Caudate nucleus (tissue), 63 donors: ENCODE measurements at places on chromosomes 16 and 17.
A peak's percentile ranks its signal among the peaks of the same experiment; 100 is the strongest.

DNA sequence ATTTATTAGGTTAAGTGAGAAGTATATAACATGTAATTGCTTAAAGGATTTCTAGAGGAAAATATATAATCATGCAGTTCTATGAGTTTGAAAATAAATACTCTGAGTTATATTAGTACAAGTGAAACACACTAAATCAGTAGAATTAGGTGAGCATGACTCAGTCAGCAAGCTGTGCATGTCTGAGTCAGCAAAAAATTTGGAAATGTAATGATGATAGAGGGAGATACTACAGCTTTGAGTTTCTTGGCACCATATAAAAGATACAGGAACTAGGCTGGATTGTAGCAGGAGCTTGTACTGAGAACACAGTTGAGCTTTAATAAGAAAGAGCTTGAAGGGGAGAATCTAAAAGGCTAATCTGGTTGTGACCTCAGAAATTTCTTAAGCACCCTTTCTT, 1224.6 kb downstream of the CDH8 start:
- DNase-seq: no peak

DNA sequence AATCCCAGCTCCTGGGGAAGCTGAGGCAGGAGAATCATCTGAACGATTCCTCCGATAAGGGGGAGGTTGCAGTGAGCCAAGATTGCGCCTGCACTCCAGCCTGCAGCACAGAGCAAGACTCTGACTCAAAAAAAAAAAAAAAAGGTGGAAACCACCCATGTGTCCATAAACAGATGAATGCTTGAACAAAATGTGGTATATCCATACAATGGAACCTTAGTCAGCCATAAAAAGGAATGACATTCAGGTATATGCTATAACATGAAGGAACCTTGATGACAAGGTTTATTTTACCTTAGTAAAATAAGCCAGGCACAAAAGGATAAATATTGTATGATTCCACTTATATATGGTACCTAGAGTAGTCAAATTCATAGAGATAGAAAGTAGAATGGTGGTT, 2.9 kb upstream of the MEIOC start:
- DNase-seq: no peak

DNA sequence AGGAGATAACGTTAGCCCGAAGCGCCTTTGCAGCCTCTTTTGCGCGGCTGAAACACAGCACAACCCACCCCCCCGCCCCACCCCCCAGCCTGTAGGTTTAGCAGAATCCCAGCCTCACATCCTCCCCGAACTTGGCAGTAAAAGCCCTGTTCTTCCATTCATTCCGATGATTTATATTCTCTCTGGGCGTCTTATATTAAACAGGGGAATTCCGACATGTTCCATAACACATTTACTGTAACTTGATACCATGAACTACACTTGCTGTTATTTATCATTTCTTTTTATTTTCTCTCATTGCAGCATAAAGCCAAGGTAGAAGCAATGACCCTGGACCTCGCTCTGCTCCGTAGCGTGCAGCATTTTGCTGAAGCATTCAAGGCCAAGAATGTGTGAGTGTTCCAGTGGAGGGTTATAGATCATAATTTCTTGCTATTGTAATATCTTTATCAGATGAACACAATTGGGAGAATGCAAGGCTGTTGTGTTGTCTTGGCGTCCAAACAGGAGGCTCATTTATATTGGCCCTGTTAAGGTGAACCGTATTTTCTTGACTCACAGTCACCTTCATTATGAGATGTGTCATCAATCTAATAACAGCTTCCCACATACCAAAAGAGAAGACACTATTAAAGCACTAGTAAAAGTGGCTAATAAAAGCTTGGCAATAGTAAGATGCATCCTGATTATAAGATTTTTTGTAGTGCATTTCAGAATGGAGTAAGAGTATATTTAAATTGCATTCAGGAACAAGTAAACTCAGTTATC, 287.3 kb downstream of the WWOX start:
- DNase-seq: no peak

- DNase-seq: no peak
Observed at GRCh38 chr16:79151-80054, 1.4 kb downstream of the MPG start.

DNA sequence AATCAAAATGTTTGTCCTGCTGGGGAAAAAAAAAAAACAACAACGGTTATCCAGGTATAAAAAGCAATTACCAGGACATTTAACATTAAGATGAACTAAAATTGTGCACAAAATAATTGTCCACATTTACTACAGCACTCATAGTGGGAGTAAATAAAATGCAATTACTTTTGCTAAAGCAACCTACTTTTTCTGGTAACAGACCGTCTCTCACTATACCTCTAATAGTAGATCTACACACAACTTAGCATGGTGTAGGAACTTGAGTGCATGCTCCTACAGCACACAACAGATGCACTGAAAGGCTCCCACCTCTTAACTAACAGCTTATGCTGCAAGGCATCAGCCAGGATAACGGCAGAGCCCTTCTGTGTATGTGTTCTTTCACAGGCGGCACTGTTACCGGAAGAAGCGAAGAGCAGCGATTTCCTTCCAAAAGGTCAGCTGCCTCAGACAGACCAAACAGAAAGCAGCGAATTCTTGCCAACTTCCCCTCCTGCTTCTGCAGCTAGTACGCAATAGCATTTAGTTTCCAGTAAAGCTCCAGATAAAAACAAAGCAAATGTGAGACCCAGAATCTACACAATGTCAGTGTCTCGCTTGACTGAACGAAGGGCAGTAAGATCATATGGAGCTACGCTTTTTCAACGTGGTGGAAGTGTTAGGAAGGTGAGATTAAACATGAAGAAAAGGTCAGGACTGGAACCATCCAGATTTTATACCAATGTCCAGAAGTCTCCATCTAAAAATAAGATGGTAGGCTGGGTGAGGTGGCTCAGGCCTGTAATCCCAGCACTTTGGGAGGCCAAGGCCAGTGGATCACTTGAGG, 27.6 kb downstream of the STAT5B start:
- peak; percentile 85 for DNase-seq

- no peak for DNase-seq
Observed at GRCh38 chr16:65285128-65286048, 163.5 kb upstream of the CDH11 start.

DNA sequence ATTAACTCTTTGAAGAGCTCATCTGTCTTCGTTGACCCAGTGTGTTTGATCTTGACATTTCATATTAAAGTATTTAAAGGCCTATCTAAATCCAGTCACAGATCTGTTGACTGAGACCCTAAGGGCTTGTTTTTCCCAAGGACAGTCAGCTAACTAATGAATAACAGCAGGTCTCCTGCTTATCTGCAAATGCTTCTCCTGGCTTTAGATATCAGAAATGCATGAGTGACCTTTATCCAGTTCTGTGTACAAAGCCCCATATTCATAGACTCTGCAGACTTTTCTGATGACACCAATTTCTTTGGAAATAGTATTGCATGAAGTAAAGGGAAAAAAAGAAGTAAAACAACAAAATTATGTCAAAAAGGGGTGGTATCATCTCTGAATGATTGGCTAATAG, 70.3 kb downstream of the YPEL2 start:
- DNase-seq: no peak

- no peak for DNase-seq
Observed at GRCh38 chr17:11535231-11535630, 63.0 kb upstream of the DNAH9 start.

- no peak for DNase-seq
Observed at GRCh38 chr16:54582631-54583250, 296.2 kb upstream of the IRX3 start.

DNA sequence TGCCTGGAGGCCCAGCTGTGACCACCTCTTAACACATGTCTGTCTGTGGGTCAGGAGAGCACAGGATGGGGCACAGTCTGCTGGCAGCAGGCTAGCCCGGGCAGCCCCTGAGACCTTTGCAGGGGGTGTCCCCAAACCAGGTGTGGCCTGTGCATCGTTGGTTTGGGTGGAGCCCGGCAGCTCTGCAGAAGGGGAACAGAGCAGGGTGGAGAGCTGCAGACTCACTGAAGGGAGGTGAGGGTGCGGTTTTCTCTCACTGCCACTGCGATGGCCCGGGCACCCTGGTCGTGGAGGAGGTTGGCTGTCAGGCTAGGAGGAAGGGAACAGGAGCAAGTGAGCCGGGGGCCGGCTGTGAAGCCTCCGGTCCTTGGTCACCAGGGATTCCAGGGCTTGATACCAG, 28.8 kb downstream of the NLRC3 start:
- DNase-seq: no peak

- no peak for DNase-seq
Observed at GRCh38 chr16:8962393-8963009, 1.2 kb downstream of the USP7 start.

DNA sequence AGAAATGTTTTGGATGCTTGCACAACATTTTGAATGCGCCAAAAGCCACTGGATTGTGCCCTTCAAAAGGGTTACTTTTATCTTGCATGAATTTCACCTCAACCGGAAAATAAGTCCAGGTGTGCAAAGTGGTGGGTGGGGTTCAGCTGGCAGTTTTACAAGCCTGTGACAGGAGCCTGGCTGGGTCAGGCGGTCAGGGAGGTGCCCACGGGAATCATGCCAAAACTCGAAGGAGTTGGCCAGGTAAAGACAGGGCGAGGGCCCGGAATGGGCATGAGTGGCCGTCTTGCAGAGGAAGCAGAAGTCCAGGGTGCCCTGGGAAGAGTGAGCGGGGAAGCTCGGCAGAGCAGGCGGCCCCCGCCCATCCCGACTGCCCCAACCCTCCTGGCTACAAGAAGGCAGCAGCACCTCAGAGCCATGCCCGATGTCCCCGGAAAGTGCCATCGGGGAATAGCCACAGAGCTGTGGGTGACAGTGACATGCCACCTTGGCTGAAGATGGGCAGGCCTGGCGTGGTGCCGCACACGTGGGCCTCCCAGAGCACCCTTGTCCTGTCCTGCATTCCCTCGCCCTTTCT, 19.1 kb upstream of the CACNG1 start:
- DNase-seq: no peak

DNA sequence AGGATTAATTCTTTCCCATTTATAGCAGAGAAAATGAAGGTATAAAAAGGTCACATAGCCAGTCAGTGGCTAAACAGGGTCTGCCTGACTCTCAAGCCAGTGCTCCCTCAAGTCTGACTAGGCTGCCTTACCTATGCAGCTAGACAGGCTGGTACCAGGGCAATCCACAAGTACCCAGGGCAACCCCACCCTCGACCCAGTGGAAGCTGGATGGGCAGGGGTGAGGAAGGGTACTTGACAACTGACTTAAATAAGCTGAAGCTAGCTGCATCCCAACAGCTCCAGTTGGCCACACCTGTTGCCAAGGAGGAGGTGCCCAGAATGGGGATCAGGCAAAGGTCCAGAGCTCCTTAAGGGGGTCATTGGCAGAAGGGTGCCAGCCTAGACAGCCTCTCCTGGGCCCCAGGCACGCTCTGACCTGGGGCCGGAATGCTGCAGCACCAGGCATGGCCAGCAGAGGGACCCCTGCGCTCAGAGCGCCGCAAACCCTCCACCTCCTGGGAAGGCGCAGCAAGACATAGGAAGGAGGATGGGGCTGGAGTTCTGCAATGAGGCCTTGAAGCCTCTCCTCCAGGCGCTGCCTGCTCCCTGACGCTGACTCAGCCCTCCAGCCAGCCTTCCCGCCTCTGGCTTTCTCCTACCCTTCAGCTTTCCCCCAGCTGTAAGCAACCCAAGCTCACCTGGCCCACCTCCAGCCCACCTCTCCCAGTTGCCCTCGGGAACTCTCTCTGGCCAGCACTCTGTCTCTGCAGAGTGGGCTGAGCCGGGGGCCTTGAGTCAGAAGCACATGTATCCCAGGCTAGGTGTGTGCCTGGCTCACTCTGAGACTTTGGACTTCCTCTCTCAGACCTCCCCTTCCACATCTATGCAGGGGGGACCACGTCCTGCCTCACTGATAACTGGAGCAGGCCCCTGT, 28.8 kb downstream of the MPP2 start:
- peak; percentile 63 for DNase-seq

GRCh38 chr16:10979717-10980601, 35.6 kb downstream of the CLEC16A start:
- peak; percentile 30 for DNase-seq

GRCh38 chr17:80283116-80283852, 22.6 kb downstream of the RNF213 start:
- DNase-seq: no peak

GRCh38 chr17:76654408-76654807, 10.9 kb upstream of the ST6GALNAC1 start:
- DNase-seq: no peak

DNA sequence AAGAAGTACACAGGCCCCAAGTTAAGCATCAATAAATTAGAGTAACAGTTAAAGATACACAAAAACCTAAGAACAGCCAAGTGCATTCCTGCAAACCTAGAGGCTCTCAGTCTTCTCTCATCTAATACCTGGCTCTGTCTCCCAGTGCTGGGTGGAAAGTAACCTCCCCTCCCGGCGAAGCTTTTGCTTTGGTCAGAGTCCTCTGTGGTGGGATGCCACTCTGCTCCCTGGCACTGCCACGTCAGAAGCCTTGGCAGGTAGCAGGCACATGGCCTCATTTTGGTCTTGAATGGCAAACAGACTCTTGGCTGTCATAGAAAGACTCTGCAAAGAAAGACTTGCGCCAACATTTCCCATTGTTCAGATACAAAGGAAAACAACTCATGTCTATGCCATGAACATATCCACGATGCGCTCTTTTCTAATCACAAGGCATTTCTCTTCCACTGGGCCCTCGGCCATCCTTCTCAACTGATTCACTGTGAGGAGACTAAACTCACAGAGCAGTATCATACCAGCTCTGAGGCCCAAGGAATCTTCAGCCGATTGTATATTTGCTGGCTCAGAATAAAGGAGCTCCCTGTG, 21.2 kb downstream of the MTHFSD start:
- peak; percentile 10 for DNase-seq

- DNase-seq: no peak
Observed at GRCh38 chr16:25966172-25967097, 274.7 kb downstream of the HS3ST4 start.

DNA sequence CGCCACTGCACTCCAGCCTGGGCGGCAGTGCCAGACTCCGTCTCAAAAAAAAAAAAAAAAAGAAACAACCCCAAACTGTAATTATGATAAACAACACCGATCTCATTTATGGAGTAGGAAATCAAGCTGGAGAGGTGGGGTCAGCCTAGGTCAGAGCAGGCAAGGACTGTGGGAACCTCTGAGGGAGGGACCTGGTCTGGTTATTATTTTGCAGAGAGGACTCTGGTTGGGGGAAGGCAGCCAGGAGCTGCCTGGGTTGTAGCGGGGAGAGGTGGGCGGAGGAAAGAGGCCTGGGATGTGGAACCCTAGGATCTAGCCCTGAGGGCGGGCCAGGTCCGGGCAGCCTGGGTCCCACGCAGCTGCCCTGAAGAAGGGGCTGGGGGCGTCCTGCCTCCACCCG, 10.9 kb upstream of the HS3ST6 start:
- DNase-seq: no peak

DNA sequence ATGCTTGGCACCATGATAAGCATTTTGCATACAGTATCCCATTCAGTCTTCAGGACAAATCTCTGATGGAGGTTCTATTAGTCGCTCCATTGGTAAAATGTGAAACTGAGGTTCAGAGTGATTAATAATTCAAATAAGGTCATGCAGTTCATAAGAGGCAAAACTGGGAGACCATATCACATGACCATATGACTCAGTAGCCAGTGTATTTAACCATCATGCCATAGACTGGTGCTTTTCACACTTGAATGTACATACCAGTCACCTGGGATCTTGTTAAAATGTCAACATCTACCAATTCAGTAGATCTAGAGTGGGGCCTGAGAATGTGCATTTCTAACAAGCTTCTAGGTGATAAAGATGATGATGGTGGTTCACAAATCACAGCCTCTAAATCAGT, 4.3 kb downstream of the ACSM3 start:
- no peak for DNase-seq

GRCh38 chr17:43609613-43610385, 51.9 kb downstream of the MEOX1 start:
- no peak for DNase-seq

GRCh38 chr16:73000020-73000906, 47.7 kb downstream of the ZFHX3 start:
- peak; percentile 40 for DNase-seq

GRCh38 chr16:30902029-30902972, 5.9 kb downstream of the CTF1 start:
- DNase-seq: peak; percentile 31
